ENCODE measurements at places on chromosomes 13 and 19.

DNA sequence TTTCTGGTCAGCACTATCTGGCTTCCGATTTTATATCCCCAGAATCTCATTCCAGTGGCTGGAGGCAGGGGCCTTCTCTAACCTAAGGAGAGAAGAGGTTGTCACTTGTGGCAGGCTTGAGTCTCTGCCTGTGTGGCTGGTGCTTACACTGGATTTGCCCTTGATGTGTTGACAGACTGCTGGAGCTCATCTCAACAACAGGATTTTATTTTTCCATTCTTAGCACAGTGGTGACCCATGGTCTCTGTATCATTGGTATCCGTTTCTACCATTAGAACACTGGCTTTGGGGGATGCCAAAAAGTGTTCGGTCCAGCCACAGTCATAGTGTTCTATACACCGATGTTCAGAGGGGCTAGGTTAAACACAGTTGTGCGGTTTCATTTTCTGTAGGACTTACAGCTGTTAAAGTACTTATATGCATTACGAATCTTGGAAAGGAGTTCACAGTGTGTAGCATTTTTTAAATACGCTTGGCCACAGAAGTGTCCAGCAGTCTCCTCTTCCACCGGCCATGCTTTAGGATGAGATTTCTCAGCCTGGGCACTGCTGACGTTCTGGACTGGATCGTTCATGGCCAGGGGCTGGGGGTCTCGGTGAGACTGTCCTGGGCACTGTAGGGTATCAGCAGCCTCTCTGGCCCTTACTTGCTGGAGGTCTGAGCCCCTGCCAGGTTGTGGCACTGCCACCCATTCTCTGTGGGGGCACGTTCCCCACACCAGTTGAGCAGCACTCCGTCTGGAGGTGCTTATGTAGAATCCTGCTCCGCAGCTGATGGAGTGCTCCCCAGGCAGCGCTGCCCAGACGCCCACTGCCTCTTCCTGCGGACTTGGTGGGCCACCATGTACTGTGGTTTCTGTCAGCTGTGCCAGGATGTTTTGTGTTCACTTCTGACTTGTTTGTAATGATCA, 41.4 kb upstream of the TEX29 start:
- DNase-seq, result no peak

DNA sequence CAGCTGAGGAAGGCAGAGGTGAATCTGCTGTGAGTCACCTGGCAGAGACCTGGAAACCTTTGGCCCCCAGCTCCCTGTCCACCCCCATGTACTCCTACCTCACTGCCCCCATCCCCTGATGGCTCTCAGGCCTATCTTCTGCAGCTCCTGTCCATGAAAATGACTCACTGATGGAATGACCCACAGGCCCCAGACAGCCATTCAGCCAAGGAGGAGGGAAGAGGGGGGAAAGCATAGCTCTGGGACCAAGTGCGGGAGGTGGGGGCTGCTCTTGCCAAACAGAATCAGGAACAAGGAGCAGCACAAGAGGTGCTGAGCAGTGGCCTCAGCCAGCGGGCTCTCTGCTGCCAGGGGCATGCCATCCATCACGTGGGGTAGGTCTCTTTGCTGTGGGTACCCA, 111.4 kb upstream of the C1QTNF9B start:
- DNase-seq, result peak; percentile 10

DNA sequence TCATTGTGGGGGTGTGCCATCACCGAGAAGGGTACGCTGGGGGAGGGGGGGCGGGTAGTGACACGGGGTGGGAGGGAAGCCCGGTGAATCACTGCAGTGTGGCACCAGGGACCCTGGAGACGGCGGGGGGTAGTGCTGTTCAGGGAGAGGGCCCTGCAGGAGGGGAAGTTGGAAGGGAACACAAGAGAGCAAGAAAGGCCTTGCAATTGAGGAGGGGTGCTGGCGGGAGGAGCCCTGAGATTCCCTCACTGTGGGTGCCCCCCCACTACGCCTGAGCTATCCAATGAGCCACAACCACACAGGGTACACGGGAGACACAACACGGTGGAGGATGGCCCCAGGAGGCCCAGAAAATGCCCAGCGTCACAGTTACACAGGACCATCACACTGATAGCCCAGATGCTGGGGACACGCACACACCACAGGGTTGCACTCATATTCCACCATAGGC, 516 bp upstream of the ATP1A3 start:
- DNase-seq, result no peak

DNA sequence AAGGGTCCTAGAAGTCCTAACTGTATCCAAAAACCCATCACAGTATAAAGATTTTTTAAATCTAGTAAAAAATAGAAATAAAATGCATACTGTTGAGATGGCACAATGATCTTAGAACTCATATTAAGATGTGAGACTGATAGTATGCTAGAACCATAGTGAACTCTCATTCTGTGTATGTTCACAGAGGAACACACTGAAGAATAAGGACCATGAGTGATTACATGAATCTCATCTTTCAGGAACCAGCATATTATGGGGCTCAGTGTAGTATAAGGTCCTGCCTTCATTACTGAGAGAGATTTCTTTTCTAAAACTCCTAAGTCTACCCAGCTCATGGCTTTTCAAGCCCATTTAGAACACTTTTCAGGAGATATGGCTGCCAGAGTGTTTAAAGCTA, 59.8 kb upstream of the RFC3 start:
- DNase-seq, result no peak

DNA sequence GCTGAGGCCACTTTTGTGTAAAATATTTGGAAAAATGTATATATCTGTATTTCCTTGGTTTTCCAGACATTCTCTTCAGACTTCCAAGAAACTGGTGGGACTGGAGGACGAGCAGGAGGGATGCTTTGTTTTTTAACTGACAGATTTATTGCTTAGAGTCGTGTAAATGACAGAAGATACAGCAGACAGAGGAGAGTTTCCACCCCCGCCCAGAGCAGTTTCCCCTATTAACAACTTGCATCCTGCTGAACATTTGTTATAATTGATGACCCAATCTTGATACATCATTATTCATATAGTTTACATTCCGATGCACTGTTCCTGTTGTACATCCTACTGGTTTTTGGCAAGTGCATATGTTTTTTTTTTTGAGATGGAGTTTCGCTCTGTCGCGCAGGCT, 7.1 kb upstream of the DOCK6 start:
- DNase-seq, result peak; percentile 40

DNA sequence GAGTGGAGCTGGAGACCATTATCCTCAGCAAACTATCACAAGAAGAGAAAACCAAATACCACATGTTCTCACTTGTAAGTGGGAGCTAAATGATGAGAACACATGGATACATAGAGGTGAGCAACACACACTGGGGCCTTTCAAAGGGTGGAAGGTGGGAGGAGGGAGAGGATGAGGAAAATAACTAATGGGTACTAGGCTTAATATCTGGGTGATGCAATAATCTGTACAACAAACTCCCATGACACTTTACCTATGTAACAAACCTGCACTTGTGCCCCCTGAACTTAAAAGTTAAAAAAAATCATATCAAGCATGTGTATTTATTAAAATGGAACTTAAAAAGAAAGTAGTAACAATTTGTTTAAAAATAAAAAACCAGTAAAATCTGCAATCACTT, 5.0 kb downstream of the SIGLEC14 start:
- no peak for DNase-seq

DNA sequence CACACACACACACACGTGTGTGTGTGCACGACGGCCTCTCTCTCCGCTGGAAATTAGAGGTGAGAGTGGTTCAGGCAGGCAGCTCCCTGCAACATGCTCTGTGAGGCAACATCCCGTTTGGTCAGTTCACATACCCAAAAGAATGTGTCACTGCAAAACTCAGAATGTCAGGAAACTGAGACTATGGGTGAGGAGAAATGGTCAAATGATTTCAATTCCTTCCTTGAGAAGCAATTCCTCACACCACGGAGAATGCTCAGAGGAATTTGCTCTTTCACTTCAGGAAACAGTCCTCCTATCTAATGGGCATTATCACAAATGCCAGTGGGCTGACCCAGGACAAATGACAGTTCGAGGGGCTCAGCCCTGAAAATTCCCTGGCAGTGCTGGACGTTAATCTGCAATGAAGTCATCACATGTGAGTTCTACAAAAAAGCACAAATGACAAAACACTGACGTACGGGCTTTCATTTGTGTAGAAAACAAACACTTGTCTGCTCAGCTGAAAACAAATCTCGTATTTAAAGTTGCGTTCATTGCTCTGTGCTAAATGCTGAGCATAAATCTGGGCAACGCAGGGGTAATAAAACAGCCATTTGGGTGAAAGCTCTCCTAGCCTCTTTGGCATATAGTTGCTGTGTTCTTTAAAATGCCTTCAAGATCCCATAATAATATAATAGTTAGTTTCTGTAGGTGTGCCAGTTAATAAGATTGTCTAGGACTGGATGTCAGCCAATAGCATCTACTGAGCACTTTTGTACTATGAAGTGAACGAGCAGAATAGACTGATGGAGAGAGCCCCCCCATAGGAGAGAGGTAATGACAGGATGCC, 18.6 kb upstream of the LATS2 start:
- DNase-seq, result peak; percentile 89

GRCh38 chr19:36028313-36029041, 4.2 kb downstream of the CLIP3 start:
- no peak for DNase-seq

- DNase-seq, result peak; percentile 20
Observed at GRCh38 chr19:30228835-30229524, 143.2 kb upstream of the ZNF536 start.

DNA sequence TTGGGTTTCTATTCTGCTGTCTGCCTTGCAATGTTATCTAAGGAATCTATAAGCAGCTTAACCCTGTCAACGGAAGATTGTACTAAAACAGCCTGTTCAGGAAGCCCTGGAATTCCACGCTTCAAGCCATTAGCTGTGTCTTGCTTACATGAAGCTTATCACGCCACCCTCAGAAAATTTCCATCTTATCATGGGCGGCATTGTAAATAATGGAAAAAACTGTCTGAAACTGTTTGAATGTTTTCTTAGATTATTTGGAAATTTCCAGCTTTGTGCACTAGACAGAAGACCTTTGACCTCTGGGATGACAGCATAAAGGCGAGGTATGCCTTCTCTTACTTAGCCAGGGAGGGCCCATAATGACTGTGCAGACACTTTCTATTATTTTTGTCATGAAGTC, 319.7 kb downstream of the KCNRG start:
- DNase-seq, result peak; percentile 65

DNA sequence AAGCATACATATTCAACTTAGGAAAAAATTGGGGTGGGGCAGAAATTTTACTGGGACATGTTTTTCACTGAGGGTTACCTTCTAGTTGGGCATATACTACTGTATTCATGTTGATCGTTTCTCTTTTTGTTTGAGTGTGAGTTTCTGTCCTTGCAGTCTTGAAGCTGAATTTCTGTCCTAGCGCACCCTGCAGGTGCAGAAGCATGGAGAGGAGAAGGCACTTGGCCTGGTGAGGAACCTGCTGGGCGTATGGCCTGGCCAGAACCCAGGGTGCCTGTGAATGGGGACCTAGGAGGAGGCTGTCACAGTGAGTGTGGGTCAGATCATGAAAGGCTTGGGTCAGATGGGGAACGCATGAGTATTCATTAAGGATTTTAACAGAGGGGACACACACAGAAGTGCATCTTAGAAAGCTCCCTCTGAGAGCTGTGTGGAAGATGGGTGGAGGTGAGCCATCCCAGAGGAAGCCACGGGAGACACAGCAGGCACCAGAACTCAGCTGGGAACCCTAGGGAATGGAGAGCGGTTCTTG, 36.8 kb downstream of the SERP2 start:
- DNase-seq, result no peak

DNA sequence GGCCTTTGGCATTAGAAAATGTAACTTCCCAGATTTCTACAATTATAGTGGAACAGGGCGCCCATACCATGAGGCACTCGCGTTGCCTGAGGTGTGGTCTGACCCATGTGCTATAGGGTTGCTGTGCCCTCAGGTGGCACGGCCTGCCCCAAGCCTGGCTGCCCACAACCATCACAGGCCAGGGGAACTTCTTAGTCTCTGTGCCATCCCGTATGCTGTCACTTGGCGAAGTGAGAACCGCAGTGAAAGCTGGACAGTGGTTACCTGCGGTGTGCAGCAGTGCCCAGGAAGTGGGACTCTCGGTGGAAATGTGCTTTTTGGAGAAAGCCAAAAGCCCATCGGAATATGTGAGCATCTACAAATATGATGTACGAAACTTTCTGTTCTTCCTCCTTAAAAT, 88.2 kb upstream of the GPR183 start:
- DNase-seq, result no peak

GRCh38 chr19:44726465-44726864, 22.0 kb upstream of the BCL3 start:
- no peak for DNase-seq

DNA sequence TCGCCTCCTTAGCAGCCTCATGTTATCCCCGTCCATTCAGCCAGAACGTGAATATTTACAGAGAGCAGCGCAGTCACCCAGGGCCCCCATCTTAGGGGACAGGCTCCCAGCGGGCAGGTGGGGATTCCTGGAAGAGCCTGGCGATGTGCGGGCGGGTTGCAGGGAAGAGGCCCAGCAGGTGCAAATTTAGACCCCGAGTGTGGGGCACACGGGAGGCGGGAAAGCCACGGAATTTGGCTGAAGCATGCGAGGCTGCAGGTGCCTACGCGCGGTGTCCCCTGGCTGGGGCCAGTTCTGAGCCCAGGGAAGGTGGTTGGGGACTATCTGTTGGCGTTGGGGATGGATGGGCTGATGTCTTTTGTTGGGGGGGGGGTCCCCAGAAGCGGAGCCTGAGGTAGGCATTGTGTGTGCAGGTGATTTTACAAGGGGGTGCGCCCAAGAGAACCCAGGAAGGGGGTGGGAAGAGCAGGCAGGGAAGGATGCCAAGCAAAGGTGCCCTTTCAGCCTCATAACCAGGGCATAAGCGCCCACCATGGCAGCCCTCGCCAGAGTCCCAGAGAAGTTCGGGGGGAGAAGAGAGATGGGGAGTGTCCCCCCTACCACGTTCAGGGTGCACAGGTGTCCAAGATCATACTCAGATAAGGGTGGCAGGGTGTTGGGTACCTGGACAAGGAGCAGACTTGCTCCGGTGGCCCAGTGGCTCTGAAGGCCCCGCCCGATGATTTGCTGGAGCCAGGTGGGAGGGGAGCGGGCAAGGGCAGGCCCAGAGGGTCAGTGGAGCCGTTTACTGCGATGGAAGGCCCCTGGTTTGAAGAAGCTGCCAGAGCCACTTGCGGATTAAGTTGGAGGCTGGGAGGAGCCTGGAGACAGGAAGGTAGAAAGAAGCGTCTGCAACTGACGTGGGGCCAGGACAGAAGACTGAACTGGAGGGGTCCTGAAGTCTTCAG, 1.2 kb downstream of the TPGS1 start:
- DNase-seq, result no peak

DNA sequence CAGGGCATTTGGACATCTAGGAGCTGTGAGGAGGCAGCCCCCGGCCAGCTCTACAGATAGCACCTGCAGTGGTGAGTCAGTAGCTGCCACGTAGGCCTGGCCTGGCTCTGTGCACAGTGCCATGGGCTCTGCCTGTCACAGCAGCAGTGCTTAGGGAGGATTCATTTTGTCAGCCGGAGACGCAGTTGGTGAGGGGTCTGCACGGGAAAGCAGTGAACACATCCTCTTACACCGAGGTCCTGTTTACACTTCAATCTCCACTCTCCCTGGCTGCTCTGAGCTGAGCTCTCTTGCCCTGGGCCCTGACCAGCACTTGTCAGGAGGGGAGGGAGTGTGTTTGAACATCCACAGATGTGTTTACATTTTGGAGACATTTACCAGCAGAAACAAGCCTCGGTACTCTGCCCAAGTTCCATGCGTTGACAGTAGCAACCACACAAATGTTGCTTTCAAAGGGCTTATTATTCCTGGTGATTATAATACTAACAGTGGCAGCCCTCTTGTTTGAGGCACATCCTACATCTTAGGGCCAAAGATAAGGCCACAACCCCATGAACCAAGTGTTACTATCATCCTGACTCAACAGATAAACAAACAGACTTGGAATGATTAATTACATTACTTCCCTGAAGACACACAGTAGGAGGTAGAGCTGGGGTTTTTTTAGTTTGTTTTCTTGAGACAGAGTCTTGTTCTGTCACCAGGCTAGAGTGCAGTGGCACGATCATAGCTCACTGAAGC, 148.9 kb downstream of the USP12 start:
- DNase-seq, result peak; percentile 71
